ENCODE measurements at places on chromosomes 3 and 15.

DNA sequence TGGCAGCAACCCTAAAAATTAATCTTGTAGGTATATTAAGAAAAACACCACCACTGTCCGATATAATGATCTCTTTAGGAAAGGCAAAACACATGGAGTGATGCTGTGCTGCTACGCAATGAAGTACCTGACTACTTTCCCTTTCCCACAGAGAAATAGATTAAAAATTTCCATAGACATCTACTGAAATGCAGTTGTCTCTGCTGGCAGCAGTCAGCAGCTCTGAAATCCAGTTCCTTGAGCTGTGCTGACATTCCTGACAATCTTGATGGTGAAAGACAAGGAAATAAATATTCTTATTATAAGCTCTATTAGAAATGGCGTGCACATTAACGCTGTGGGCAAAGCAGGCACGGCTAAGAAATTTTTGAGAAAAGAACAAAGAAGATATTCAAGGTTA is 287.6 kb downstream of the IL5RA start:
- DNase-seq: no peak

DNA sequence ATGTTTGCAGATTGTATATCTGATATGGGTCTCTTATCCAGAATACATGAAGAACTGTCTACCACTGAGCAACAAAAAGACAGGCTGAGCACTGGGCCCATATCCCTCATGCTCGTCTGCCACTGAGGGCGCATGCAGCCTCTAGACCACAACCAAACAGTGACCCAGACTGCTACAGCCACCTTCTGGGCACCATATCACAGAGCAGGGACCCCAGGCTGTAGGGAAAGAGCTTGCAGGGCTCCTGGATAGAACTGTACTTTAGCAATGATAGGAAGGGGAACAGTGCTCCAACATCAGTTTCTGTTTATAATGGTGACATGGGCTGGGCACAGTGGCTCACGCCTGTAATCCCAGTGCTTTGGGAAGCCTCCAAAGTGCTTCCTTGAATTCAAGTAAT is 40.2 kb upstream of the TMEM87A start:
- DNase-seq: peak; percentile 25

GRCh38 chr3:11539677-11540076 is 104.0 kb downstream of the VGLL4 start:
- DNase-seq: peak; percentile 1

- DNase-seq: peak; percentile 68
Observed at GRCh38 chr3:170469151-170470062, 50.7 kb downstream of the CLDN11 start.

DNA sequence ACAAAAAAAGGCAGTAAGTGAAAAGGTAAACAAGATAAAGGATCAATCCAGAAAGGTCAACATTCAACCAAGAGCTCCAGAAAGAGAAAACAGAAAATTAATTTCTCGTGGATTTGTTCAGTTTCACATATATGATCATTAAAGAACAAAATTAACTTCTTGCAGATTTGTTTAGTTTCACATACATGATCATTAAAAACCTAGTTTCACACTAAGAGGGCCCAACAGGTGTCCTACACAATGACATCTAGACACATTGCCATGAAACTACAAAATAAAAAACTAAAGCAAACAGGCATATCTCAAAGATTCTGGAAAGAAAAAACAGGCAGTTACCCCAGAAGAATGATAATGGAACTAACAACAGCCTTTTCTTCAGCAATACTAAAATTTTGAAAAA is 22.1 kb downstream of the PHC3 start:
- DNase-seq: no peak

DNA sequence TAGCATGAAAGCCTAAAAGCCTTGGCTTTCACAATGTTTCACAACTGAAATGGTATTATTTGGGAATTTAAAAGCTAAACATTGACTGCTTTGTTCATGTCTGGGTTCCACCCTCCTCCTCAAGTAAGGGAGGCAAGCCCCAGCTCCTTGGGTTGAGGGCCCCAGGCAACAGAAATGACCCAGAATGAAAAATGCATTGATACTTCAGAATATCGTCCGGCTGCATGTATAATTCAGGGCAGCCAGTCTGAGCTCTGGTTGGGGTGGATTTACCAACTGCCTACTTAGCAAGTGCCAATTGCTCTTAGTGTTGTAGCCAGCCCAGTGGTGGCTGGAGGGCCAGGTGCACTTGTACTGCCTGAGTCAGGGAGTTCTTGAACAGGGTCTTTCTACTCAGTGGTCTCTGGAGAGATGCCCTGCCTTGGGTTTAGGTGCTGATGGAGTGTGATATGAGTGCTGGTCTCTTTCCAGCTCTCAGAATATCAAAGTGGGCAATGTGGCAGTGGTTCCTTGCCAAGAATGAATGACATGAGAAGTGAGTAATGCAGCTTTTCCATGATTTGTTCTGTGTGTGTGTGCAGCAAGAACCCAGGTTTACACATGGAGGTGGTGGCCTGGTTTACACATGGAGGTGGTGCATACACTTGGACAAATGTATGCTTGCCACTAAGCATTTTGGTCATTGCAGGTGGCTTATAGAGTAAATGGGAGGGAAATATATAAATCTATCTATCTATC is 40.9 kb upstream of the ADAMTSL3 start:
- DNase-seq: no peak

- no peak for DNase-seq
Observed at GRCh38 chr3:25536521-25537391, 108.7 kb downstream of the RARB start.

GRCh38 chr3:37628711-37629301 is 232.9 kb upstream of the CTDSPL start:
- DNase-seq: no peak

GRCh38 chr3:12229896-12230295 is 59.0 kb upstream of the PPARG start:
- peak; percentile 47 for DNase-seq

DNA sequence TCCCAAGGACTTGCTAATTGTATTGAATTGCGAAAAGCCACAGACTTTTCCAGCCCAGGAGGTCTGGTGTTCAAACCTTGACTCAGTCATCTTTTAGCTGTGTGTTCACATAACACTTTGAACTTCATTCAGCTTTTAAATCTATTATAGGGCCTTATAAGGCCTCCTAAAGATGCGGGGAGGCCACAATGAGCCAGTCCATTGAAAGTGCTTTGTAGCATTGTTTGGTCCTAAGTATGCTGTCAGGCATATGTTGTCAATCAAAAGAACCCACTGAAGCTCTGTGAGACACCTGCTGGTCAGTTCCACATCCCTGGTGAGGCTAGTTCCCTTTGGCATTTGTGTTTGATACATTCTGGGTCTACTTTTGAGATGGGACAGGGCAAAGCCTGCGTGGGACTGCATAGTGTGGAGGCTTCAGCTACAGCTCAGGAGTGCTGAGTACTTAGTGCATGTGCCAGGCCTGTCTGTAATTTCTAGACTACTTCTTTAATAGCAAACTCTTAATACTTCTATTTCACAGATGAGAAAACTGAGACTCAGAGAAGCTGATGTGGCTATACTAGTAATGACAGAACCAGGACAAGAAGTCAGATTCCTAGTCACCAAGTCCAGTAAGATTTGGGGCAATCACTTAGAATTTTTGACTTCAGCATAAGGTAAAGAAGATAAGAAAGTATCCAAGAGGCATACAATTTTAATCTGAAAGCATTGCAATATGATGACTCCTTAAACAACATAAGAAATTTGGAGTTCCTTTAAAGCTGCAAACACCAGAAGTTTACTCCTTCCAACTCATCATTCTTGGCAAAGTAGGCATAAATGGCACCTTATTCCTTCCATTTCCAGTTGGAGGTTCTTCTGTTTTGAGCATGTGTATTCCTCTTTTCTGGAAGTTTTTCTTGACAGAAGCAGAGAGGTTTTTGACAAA is 213.0 kb downstream of the PDCD6IP start:
- DNase-seq: peak; percentile 33

- no peak for DNase-seq
Observed at GRCh38 chr3:120442975-120443517, 7.7 kb downstream of the FSTL1 start.

GRCh38 chr3:105353485-105354161 is 13.1 kb upstream of the ALCAM start:
- no peak for DNase-seq

GRCh38 chr15:96838081-96838480 is 507.6 kb downstream of the NR2F2 start:
- DNase-seq: no peak

DNA sequence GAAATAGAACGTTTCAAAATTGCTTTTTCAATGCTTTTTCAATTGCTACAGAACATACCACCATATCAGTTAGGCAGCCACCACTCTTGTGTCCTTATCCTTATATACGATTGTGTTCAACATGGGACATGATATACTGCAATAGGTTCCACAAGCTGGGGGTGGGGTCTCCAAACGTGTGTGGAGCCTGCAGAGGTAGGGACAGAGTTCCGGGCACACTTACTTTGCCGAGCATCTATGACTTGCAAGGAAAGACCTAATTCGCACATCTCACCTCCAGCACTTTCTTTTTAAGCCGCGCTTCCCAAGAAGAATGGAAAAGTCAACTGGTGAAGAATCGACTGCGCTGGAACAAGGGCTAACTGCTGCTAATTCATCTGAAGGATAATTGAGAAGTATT is 39.6 kb upstream of the SFMBT1 start:
- no peak for DNase-seq

GRCh38 chr3:159922193-159922840 is 66.3 kb upstream of the IL12A start:
- DNase-seq: no peak

DNA sequence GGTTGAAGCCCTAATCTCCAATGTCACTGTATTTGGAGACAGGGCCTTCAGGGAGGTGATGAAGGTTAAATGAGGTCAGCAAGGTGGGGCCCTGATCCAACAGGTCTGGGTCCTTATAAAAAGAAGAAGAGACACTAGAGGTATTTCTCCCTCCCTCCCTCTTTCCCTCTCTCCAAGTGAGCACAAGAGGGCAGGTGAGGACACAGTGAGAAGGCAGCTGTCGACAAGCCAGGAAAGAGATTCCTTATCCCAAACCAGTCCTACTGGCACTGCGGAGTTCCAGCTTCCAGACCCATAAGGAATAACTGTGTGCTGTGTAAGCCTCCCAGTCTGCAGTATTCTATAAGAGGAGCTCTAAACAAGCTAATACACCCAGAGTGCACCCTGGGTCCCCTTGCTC is 134.7 kb downstream of the ADAMTS17 start:
- no peak for DNase-seq

DNA sequence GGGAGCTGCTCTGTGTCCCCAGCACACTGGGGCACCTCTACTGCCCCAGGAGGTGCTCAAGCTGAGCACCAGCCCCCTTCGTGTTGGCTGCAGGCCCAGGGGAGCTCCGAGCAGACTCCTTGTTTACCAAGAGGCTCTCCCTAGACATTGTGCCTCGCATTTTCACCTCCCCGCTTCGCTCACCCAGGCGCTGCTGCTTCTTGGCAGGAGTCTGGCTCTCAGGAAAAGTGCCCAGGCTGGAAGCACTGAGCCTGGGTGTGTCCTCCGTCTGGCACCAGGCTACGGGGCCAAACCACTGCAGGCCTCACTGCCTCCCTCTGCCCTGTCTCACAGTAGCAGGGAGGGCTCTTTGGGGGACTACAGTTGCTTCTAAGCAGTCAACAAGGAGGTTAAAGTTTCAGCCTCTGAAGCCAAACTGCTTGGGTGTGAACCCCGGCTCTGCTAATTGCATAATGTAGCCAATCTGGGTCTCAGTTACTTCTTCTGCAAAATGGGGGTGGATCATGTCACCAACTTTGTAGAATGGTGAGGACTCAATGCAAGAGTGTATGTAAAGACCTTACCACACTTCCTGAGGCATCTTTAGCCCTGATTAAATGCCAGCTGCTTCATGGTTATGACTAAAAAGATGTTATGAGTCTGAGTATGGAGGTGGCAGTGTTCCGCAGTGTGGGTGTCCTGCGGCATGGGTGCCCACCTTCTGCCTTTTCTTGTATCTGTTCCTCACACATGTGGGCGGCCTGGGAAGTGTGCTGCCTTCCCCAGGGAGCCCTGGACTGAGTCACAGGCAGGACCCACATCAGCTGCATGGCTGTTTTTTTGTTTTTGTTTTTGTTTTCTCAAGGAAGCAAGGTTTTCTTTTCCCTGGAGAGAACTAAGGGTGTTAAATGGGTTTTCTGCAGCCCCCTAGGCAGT is 88.9 kb downstream of the CLSTN2 start:
- DNase-seq: no peak
